Colonic mucosa (tissue), 4 donors: ENCODE measurements at places on chromosomes 11 and 22. TPM values are rescaled to one million over a fixed set of nuclear protein-coding genes. Genes with fewer than 3 reads are reported as not detected.

GRCh38 chr22:21014726-21015465 lies at the start of gene P2RX6:
TSS of gene P2RX6 (plus strand) at chr22:21015165. CDS start at chr22:21015175, 10 bp downstream.
- DNase-seq = peak; percentile 68

DNHD1 gene
- 11.8 TPM for total RNA-seq

KMT5B gene
- 59.1 TPM for total RNA-seq

CYP2D6 gene
- 2.2 TPM for total RNA-seq

DNA sequence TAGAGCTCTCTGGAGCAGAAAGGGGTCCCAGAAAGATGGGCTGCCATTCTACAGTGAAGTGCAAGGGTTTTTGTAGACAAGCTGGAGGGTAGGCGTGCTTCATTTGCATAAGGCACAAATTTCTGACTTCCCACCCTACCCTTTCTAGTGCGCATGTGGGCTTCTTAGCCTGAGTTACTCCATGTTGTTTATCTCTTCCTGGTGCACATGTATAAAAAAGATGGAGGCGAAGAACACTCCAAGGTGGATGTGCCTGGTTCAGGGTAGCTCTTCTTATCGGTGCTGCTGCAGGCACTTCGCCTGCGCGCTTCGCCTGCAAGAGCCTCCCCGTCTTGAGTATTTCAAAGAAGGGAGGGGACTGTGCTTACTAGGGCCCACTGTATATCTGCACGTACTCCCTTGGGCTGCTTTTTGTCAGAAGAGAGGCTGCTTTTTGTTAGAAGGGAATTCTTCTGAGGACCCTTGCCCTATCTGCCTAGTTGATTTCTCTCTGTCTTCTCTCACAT lies 1047.3 kb upstream of the CNTN5 start:
- no peak for DNase-seq

GRCh38 chr11:96309016-96309642 lies 33.9 kb downstream of the MAML2 start:
- no peak for DNase-seq

GRCh38 chr11:62892077-62892922 lies 11.6 kb downstream of the SLC3A2 start:
- DNase-seq = no peak

MRGPRF gene
- total RNA-seq = 17.9 TPM

- DNase-seq = peak; percentile 13
Observed at GRCh38 chr22:23063539-23064380, 6.6 kb upstream of the GNAZ start.

GRCh38 chr22:23473901-23474300 lies 106.2 kb downstream of the IGLL1 start:
- no peak for DNase-seq

DNA sequence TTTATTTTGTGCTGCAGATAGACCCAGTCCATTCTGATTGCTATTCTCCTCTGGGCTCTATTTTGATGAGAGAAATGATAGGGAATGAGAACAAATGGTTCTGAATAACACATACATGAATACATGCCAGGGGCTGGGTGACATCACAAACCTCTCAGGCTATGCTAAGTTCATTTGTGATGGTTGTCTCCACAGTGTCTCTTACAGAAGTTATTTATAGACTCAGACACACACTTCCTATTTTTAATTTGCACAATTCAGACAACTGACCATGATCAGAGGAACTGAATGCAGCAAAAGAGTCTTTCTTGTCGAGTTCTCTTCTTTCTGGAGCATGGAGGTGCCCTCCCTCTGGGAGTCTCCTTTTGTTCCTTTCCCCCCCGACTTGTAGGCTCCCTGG lies 991.7 kb downstream of the OPCML start:
- no peak for DNase-seq

DDI1 gene
- total RNA-seq = not detected

- peak; percentile 94 for DNase-seq
Observed at GRCh38 chr11:95150956-95151684, 61.5 kb downstream of the ENDOD1 start.

- no peak for DNase-seq
Observed at GRCh38 chr11:59221441-59221840, 8.7 kb upstream of the MPEG1 start.

MOGAT2 gene
- 211 TPM for total RNA-seq

DNA sequence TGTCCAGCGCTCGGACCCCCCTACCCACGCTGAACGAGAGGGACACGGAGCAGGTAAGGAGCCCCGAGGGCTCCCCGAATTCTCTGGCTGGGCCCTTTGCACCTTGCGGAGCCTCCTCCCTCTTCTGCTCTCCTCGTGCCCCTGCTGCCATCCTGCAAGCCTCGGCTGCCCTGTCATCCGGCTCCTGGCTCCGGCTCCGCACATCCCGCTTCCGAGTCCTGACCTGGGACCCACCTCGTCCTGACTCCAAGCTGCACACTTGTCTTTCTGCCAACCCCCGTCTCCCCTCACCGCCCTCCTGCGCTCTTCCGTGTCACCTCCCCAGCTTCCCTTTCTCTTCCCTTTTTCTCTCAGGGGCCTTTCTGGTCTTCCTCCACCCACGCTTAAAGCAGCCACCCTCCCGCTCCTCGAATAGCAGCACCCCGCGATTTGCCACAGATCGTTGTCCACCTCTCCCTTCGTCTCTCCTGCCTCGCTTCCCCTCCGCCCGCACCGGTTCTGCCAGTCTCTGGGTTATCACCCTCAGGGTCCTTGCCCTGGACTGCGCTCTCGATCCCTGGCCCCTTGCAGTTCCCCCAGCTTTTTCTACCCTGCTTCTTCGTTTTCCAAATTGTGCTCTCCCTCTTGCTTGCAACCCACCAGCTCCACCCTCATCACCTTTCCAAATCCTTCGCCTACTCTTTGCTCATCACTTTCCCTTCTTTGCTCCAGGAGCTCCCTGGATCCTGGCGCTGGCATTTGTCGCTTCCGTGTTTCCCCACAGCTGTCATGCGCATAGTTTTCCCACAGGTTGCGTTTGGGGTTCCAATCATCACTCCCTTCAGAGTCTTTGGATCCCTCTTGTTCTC lies 822 bp downstream of the MARK2 start:
- peak; percentile 66 for DNase-seq

DKK3 gene
- total RNA-seq = 19.6 TPM

SIAE gene
- total RNA-seq = 236 TPM

DNA sequence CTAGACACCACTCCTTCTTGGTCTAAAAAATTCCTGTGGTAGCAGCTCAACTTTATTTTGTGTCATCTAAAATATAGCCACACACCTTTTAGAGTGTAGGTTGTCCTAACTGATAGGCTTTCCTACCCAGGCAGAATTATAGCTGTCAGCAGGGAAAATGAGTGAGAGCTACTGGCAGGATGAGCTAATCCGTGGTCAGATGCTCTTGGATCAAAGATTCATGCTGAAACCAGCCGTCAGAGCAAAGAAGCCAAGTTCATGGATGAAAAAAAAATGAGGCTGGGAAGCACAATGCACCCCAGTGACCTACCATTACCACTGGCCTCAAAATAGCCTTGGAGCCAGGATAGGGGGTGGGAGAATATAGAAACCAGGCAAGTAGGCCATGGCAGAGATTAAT lies 113.1 kb upstream of the BLID start:
- no peak for DNase-seq

DNA sequence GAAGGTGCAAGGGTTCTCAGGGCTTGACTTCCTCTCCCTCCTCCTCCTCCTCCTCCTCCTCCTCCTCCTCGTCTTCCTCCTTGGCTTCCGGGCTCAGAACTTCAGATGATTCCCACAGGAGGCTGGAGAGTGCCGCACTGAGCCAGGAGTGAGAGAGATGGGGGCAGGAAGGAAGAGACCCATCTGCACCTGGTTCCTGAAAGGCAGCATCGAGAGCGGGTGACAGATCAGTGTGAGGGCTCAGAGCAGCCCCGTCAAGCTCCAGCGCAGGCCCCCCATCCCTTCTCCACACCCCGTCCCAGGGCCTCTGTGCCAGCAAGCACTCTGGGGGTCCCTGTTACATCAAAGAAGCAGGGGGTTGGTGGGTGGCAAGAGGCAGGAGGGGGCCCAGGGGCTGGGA lies 51.5 kb downstream of the ELFN2 start:
- no peak for DNase-seq

GNAZ gene
- 1.2 TPM for total RNA-seq

- DNase-seq = no peak
Observed at GRCh38 chr11:45085646-45086501, 60.6 kb upstream of the PRDM11 start.

GRCh38 chr22:28023774-28024173 lies 104.7 kb upstream of the PITPNB start:
- peak; percentile 1 for DNase-seq

DNA sequence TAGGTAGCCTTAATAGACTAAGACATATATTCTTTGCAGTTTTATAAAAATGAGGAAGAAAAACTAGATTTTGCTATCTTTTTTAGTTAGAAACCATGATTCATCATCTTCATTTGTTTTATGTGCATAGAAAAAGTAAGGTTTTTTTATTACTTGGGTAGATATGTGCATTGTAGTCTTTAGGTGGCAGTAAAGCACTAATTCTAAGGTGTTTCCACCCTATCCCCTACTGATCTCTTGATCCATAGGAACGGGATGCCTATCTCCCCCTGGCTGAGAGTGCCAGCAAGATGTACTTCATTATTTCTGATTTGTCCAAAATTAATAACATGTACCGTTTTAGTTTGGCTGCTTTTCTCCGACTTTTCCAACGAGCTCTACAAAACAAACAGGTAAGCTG lies 148.1 kb downstream of the DYNC2H1 start:
- no peak for DNase-seq
